ENCODE measurements at places on chromosomes 6 and 20.

DNA sequence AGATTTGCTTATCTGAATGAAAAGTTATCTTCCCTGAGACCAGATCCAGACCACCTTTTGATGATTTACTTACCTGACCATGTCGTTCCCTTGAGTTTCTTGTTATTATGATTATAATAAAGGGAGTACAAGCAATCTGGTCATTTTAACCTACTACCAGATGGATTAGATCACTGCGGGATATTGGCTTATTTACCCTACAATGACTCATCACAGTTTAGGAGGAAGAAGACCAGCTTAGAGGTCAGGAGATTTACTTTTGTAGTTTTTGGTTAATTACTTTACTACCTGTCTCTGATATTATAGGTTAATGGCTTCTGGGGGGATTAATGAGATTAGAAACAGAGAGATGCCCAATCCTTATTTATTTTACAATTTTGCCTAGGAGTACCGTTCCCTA is 10.7 kb downstream of the PKIB start:
- DNase-seq, result no peak

GRCh38 chr6:170524172-170524502 is 29.0 kb downstream of the PSMB1 start:
- DNase-seq, result no peak

DNA sequence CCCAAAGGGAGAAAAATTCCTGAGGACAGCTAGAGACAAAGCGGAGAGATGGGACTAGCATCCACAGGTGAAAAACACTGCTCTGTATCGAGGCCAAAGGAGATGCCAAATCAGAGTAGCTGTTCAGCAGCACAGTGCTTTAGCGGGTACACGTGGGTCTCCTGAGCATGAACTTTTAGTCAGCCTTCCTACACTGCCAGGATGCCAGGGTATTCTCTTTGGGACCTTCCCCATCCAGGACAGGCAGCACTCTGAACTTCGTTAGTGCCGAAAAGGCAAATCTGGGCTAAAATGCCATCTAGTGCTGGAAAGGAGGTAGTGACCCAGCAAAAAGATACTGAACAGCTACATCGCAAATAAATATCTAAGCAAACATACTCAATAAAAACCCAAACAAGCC is 64.9 kb downstream of the C6orf58 start:
- no peak for DNase-seq

DNA sequence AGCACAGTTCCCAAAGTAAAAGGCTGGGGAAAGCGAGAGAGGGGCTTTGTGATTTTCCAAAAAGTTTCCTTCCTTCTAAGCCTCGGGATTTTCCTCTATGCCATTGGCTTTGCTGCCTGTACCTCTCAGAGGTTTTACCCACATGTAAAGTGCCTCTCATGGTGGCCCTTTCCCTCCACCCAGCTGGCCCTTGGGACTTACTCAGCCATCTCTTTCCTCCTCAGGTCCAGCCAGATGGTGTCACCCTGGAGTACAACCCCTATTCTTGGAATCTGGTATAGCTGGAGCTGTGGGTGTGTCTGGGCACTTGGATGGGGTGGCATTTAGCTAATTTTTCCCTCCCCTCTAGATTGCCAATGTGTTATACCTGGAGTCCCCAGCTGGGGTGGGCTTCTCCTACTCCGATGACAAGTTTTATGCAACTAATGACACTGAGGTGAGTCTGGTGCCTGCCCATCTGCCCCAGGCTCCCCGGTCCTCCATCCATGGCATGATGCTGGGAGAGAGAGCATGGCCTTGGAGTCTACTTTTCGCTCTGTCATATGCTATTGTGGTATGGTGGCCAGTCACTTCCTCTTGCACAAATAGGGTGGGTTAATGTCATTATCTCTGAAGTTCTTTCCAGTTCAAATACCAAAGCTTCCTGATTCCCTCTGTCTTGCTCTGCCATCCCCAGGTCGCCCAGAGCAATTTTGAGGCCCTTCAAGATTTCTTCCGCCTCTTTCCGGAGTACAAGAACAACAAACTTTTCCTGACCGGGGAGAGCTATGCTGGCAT is 1.1 kb downstream of the CTSA start:
- DNase-seq, result no peak

DNA sequence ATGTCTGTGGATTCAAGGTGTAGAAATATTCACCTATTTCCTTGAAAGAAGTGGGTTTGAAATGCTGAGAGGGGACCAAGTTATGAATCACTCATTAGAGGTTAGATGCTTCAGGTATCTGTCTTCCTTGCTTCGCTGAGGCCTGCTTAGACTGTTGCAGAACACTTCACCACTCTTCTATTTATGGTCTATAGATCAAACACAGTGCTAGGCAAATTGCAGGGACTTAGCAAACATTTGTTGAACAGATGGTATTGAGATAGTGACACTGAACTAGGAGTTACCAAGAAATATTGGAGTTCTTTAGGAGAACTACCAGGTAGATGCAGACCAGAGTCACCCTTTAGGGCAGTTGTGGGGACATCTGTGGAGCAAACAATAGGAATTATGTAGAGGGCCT is 123.8 kb downstream of the RFPL4B start:
- no peak for DNase-seq

DNA sequence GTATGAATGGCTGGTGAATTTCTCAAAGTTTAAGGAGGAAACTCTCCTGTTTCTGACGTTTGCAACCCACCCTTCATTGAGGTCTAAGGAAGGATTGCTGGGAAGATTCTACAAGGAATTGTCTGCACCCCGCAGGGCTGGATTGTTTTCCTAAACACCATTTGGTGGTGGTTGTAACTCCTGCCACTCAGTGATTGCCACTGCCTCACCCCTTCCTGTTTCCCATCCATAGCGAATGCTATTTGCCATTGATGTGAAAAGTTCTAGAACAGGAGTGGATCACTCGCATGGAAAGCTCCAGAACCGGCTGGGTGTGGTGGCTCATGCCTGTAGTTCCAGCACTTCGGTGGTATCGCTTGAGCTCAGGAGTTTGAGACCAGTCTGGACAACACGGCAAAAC is 8.7 kb upstream of the DSP start:
- DNase-seq, result no peak

DNA sequence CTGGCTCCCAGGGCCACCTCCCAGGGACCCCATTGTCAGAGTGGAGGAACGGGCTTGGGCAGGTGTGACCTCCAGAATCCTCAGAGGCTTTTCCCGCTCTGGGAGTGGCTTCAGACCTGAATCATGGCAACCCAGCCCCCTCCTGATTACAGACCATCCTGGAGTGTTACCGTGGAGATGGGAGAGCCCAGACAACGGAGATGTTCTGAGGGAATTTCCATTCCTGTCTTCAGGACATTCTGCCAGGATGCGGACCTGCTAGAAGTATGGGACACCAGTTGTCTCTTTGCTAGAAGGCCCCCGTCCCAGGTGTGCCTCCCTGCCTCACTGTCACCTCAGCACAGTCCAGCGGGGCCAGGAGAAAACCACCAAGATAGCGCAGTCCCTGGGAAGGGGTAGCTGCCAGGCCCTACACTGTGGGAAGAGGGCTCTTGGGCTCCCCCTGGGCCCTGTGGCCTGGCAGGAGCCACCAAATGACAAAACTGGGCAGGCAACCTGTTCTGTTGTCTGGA is 109.9 kb downstream of the PSMB1 start:
- no peak for DNase-seq

DNA sequence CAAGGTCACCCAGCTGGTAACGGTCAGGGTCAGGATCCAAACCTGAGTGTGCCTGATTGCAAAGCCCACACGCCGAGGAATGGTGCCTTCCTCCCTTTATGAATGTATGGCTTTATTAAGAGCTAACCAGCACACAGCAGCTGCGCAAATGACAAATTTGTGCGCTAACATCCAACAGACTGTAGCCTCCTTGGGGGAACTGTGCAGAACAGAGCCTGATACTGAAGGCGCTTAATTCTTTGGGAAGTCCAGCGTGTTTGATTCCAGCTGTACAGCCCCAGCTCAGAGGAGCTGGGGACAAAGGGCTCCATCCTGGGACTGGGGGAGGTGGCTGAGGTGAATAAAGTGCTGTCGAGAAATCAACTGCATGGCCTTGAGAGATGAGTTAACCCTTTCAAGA is 75.7 kb upstream of the JARID2 start:
- no peak for DNase-seq

DNA sequence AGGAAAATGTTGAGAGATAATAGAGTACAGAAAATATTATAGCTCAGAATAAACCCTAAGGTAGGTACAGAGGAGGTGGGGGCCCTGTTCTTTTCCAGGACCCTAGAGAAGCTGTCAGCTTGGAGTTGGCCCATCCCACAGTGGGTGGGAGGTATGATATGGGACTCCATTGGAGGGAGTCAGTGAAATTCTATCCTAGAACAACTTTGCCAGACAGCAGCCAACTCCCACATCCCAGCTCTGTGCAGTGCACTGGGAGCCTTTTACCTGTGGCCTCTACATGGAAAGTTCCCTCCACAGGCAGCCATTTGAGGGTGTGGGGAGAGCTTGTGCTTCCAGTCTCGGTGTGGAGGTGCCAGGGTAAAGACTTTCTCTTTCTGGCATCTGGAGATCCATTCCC is 36.8 kb upstream of the CLIC5 start:
- no peak for DNase-seq

GRCh38 chr20:19361790-19362189 is 149.3 kb downstream of the SLC24A3 start:
- no peak for DNase-seq

DNA sequence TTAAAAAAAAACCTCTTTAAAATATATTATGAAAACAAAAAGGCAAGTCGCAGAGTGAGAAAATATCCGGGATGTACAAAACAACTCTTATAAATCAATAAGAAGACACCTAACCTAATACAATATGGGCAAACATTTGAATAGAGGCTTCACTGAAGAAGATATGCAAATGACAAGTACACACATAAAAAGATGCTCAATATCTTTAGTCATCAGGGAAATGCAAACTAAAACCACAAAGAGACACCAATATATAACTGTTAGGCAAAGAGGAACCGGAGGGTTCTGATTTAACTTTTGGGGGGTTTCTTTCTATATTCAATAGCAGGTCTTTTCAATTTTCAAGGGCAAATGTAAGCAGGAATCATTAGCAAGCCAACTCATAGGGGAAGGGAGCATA is 480.7 kb upstream of the SPTLC3 start:
- DNase-seq, result no peak

- DNase-seq, result no peak
Observed at GRCh38 chr6:38933426-38933825, 115.2 kb upstream of the GLP1R start.
